DMS79 treated with DMSO at 0.1 percent for 48 hours (cell line): ENCODE measurements at places on chromosomes 1 and 21.

DNA sequence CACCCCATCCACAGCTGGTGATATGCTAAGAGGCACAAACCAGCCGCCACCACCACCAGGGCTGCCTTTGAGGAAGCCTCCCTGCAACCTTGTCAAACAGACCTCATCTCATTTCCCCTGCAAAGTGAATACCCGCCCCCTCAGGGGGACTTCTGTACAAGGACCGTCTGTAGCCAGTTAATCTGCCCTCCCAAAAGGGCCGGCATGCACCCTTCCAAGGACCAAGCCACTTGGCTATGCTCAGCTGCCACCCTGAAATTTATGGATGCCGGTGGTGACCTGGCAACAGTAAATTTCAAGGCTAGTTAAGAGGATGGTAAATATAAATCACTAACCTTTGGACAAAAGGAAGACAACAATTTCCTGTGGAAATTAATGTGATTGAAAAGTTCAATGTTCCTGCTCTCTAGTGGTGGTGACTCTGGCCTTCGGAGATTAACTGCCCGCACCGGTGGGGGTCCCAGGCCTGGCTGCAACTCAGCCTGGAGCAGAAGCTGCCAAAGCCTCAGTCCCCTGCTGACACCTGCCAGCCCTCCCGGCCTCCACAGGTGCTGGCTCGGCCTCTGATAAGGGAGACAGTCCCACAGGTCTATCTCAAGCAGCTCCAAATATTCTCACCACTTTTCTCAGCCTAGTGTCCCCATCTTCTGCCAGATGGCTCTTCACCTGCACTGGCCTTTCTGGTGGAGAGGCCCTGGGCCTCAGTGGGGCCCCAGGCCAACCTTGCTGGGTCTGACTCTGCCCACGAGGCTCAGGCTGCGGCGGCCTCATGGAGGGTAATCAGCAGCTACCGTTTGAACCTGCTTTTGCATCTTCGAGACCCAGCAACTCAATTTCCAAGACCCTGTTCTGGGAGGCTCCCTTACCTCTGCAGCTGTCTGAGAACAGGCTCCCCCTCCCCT is 12.2 kb downstream of the TMEM53 start:
- peak; percentile 55 for DNase-seq

- peak; percentile 87 for DNase-seq
These were observed 59.9 kb downstream of the MAN1C1 start for GRCh38 chr1:25676488-25676887.

- no peak for DNase-seq
These were observed 120.4 kb upstream of the RAB4A start for GRCh38 chr1:229150518-229150917.

- peak; percentile 20 for DNase-seq
These were observed 34.5 kb downstream of the UCK2 start for GRCh38 chr1:165861911-165862310.

GRCh38 chr1:76136894-76137293 is 62.3 kb downstream of the ST6GALNAC3 start:
- DNase-seq: no peak
